Stimulated activated CD4-positive, alpha-beta T cell treated with anti-CD3 and anti-CD28 coated beads, TNF-alpha, amount 100 ng/mL, for 24 hours (primary cell): ENCODE measurements at places on chromosomes 2 and 18.

DNA sequence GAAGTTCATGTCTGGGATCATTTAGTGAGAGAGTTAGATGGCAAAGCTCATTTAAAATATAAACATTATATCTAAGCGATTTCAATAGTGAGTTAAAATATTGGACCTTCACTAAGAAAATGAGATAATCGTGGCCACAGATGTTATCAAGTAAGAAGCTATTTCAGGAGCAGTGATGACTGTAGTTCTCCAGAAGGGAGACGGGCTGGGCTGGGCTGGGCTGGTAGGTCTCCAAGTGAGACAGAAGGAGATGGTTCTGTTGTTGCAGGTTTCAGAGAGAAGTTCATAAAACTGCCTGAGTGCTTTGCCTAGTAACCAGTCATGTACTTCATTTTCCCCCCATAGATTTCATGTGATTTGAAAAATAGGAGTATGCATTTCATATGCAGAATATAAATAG lies 130.1 kb upstream of the DAPL1 start:
- DNase-seq, result no peak

GRCh38 chr2:209388446-209389037 lies 35.3 kb upstream of the MAP2 start:
- no peak for DNase-seq

GRCh38 chr18:6495536-6495935 lies 80.8 kb upstream of the L3MBTL4 start:
- DNase-seq, result no peak

- no peak for DNase-seq
These were observed 95.6 kb downstream of the GALNT3 start for GRCh38 chr2:165698444-165698884.

- no peak for DNase-seq
These were observed 35.3 kb upstream of the CAB39 start for GRCh38 chr2:230677201-230677946.

DNA sequence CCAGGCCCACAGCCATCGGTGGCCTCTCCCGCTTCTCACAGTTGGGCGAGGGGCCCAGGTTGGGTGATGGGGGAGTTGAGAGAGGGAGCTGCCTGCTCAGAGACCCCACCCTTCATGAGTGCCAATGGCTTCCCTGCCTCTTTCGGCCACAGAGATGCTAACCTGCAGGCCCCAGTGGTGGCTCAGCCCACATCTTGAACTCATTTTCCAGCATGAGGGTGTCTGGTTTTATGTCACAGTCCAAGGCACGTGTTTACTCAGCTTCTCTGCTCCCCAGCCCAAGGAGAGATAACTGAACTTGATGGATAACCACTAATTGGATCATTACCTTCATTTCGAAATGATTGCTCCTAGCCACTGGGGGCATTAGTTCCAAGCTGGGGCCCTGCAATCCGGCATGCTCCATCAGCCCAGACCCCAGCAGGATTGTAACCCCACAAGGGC lies 45.9 kb upstream of the SIX2 start:
- no peak for DNase-seq

- DNase-seq, result no peak
These were observed 155.7 kb downstream of the IRS1 start for GRCh38 chr2:226643946-226644282.

DNA sequence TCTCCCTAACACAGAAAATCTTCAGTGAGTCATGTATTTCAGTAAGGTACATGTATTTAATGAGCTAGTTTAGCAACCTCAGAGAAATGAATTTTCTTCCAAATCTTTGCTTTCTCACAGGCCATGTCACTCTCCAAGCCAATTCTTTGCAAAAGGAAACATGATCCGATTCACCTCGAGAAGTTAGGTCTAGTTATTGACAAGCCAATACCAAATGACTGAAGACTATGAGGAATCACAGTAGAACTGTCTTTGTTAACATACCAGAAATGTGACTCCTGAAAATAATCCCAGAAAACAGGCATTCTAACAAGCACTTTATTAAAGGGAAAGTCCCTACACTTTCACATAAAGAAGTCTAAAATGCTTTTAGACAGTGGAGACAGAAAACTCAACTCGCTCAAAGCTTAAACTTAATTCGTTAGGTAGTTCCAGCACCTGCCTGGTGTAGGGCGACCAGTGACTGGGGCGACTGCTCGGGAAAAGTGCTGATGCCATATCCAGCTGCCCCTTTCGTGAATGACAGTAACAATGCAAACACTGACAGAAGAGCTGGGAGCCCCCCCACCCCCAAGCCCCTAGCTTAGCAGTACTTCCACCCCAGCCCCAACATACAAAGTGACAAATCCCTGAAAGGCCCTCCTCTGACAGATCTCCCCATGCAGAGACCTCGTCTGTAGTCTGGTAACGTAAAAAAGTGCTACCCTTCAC lies 1.8 kb downstream of the MEMO1 start:
- no peak for DNase-seq

DNA sequence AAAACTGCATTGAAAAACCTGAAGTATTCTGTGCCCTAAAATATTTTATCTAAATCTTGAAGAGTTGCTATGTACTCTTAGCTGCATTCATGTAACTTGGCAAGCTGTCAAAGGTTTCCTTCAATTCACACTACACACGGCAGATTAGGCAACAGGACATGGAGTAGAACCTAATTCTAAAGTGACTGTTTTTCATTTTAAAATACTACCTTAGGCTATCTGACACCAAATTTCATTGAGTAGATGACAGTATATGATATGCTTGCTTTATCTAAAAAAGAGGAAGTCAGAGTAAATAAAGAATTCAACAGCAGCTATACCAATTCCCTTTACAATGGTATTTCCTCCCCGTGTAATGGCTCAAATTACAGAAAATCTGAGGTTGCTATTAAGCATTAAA lies 45.4 kb downstream of the EXOC6B start:
- DNase-seq, result no peak

GRCh38 chr2:137096187-137096586 lies 330.8 kb downstream of the THSD7B start:
- DNase-seq, result no peak

DNA sequence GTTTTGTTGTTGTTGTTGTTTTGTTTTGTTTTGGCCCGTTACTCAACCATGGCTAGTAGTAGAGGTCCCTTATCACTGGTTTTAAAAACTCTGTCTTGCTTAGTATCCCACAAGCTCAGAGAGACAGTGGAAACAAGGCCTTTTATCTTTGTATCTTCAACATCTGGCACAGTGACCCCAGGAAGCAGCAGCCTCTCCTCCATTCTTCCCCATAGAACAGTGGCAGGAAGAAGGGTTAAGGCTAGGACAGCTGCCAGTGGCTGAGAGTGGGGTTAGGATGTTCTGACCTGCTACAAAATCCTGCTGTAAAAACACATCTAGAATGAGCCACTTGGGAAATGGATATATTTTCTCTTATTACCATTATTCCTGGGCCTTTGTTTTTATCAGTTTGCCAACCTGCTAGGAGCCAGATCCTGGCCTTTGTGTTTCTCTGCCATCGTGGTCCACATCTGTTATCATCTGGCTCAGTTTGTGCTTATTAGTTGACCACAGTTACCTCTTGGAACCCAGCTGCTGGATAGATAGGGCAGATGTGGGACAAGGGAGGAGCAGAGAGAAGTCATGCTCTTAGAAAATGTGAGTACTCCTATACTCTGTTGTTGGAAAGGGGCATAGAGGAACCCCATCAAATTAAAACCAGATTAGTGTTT lies 246.8 kb downstream of the AGPS start:
- DNase-seq, result no peak

- peak; percentile 2 for DNase-seq
These were observed 499 bp upstream of the LMAN1 start for GRCh38 chr18:59359576-59359952.

GRCh38 chr18:4636967-4637366 lies 181.9 kb upstream of the DLGAP1 start:
- no peak for DNase-seq

- no peak for DNase-seq
These were observed 70.0 kb downstream of the ANKRD44 start for GRCh38 chr2:197240421-197241041.

DNA sequence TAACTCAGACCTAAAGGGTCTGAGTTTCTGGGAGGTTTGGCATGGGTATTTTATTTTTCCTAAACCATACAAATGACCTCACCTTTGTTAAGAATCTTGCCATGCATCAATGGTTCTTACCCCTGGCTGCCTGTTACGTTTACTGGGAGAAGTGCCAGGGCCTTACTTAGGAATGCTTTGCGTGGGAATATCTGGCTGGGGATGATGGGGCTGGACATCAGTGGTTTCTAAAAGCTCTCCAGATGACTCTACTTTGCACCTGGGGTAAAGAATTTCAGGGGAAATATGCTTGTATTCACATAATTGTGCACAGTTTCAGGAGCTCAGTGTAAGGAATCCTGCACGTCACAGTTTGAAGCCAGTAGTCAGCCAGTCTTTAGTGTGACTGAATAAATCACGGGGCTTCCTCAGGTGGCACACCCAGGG lies 18.2 kb upstream of the DAW1 start:
- no peak for DNase-seq

DNA sequence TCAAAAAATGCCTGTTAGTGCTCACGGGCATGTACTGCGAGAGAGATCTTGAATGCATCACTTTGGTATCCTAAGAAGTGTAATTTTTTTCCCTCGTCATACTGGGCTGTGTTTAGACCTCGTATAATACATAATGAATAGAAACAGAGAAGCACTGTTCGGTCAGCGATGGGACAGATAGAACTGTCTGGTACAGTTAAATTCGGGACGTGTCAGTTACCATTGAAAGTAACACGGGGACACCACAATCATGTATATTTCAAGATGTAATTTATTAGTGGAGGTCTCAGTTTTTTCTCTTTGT lies 1.8 kb downstream of the PKP4 start:
- DNase-seq, result no peak

GRCh38 chr18:76823587-76824011 lies 1.2 kb downstream of the ZNF236 start:
- DNase-seq, result no peak

GRCh38 chr18:79600141-79600540 lies 79.5 kb upstream of the CTDP1 start:
- DNase-seq, result no peak

GRCh38 chr18:33051407-33051806 lies 278.6 kb upstream of the KLHL14 start:
- DNase-seq, result no peak

- DNase-seq, result no peak
These were observed 1441.9 kb upstream of the ZEB2 start for GRCh38 chr2:145961846-145962245.

GRCh38 chr2:139872032-139872431 lies 1091.8 kb upstream of the NXPH2 start:
- DNase-seq, result no peak

DNA sequence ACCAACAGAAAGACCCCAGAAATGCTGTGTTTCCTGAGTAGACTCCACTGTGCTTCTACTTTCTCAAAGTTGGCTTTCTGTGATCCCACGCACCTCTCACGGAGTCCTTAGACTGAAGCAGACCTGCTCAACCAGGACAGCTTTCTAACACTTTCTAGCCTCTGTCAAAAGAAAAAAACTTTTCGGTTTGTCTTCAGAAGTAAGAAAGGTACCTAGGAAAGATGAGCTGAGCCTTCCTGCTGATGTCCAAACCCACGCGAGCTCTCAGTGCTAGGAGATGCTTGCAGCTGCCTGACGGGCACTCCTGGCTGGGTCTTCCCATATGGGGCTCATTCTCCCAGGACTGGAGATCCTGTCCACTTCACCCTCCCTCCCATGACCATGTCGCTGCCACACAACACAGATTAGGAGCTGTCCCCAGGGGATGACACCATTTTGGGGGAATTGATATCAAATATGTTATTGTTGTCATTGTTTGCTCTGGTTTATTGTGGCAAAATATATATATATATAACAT lies 49.2 kb upstream of the DAPL1 start:
- no peak for DNase-seq

GRCh38 chr2:170715062-170715931 lies at the start of gene SP5:
TSS of gene SP5 (plus strand) at chr2:170715337. CDS start at chr2:170715513, 176 bp downstream.
- DNase-seq, result no peak

DNA sequence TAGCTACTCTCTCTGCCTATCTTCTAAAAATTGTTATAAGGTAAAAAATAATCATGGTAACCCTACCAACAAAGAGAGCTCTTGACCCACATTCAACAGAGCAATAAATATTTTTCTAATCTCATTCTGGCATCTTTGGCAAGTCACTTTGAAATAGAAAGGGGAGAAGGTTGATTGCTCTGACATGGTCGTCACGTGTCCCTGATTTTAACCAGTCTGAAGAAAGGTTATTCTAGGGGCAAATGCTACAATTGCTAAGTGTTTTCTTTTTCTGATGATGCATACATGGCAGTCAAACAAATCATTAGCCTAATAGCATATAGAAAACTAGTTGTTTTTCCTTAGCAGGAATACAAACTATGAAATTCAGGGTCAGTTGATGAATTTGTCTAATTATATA lies 153.3 kb upstream of the MAP3K20 start:
- no peak for DNase-seq

GRCh38 chr2:8522687-8523086 lies 159.2 kb upstream of the ID2 start:
- no peak for DNase-seq

- no peak for DNase-seq
These were observed 72.8 kb downstream of the DSC3 start for GRCh38 chr18:30969670-30970170.

- no peak for DNase-seq
These were observed 79.4 kb downstream of the SLC4A3 start for GRCh38 chr2:219706823-219707281.

DNA sequence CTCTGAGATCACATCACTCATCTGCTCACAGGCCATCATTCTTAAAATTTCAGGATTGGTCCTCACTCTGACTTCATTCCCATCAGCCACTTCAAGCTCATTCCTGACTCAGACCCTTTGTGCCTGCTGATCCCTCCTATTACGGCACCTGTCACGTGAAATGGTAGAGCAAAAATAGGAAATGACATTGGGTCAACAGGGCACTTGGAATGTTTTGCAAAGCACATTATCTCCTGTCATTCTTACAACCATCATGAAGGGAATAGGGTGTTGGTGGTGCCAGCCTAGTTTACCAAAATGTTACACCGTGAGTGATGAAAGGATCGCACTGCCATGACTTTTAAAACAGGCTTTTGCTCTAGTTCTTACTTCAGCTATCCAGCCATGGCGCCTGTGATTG lies 61.1 kb downstream of the EIF5B start:
- DNase-seq, result no peak

- no peak for DNase-seq
These were observed 4.1 kb upstream of the VRK2 start for GRCh38 chr2:58042486-58042970.
